ENCODE measurements at places on chromosomes 13 and 19.

- DNase-seq: no peak
These were observed 10.2 kb downstream of the NFKBID start for GRCh38 chr19:35890113-35890650.

- DNase-seq: peak; percentile 5
These were observed 741 bp downstream of the PLEKHF1 start for GRCh38 chr19:29665826-29666577.

- no peak for DNase-seq
These were observed 62.2 kb downstream of the CCNE1 start for GRCh38 chr19:29873801-29874575.

- no peak for DNase-seq
These were observed 43.1 kb downstream of the ZNF611 start for GRCh38 chr19:52691737-52692136.

GRCh38 chr19:53365899-53366493 is 491 bp downstream of the ZNF525 start:
- peak; percentile 76 for DNase-seq

GRCh38 chr13:32175307-32175706 is 139.9 kb downstream of the ZAR1L start:
- no peak for DNase-seq

Measured in DMS79 treated with DMSO at 0.1 percent for 48 hours (cell line).